ENCODE measurements at places on chromosomes 12 and 14.

GRCh38 chr12:113138826-113139225 is 3.3 kb upstream of the RASAL1 start:
- DNase-seq: no peak

DNA sequence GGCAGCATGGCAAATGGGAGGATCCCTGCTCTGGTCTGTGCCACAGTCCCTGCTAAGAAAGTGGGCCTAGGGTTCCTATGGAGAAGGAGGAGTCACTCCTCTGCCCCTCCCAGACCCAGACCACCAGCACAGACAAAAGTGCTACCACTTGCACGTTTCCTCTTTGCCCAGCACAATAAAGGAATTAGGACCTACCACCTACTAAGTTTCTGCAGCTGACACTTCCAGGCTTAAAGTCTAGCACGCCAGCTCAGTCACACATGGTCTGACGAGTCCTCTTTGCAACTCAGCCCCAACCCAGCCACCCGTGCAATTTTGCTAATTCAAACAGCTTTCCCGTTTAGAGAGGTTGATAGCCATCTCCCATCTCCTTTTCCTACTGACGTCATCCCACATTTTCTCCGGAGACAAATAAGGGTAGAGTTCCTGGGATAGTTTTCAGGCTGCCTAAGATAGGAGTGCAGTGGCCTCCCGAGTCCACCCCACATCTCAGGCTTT is 66.2 kb upstream of the PTGR2 start:
- no peak for DNase-seq

DNA sequence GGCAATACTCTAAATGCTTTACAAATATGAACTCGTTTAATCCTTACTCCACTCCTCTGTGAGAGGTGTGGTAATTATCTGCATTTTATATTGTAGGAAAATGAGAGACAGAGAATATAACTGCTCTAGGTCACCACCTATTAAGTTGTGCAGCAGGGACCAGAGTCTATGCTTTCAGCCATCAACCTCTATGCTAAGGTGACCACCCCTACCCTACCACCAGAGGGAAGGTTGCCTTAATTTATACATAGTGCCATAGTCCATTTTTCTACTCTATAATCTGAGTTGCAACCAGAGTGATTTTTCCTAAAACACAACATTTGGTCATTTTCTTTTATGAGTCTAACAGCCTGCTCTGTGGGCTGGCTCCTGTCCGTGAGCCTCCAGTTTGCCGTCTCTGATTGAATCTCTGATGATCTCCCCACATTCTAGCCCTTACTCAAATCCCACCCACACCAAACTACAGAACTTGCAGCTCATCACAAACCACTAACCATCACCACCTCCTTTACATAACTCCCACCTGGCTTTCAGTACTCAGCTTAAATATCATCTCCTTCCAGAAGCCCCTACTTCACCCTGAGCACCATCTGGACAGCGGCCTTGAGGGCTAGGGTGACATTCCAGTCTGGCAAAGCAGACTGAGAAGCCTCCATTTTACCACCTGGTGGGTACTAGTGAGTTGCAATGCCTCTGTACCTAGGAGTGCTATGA is 126.6 kb downstream of the PPM1H start:
- DNase-seq: no peak

- no peak for DNase-seq
Observed at GRCh38 chr14:85131226-85131922, 398.6 kb upstream of the FLRT2 start.

DNA sequence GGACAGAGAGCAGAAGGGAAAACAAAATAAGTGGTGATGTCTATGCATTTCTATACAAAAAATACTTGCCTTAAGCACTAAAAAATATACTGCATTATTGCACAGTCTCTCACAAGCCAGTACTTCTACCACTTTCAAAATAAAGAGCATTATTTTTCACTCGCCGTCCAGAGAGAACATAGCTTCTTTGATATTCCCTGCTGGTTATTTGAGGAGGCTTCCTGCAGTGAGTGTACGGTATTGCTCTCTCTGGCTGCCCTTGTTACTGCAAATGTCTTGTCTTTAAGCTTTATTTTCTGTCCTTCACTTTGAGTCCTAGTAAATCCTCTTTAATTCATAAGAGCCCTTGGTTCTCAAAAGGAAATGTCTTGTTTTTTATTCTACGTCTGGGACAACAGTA is 81.1 kb downstream of the EML1 start:
- peak; percentile 59 for DNase-seq

DNA sequence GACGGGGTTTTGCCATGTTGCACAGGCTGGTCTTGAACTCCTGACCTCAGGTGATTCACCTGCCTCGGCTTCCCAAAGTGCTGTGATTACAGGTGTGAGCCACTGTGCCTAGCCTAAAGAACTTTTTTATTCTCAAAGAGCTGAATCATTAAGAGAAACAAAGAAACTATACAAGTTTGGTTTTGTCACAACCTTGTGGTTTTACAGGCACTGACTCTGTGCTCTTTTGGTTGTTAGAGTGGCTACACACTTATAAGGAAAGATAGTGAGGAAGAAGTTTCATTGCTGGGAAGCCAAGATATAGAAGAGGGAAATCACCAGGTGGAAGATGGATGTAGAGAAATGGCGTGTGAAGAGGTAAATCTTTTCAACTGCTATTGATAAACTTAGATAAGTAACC is 10.1 kb upstream of the DNAH10 start:
- DNase-seq: no peak

DNA sequence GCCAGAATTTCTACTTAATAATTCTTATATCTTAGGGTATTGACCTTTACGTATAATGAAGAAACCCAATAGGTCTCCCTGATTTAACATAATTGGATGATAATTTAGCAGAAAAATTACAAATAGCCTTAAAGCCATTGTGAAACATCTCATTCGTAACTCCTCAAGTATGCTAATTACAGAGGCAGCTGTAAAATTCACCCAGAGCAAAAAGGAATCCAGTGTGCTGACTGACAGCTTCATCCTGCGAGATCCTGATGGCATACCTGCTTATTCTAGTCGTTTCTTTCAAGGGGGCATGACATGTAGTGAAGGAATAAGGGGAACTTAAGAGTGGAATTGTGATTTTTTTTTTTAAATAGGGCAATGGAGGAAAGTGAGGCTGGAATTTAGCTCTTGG is 291.5 kb downstream of the FUT8 start:
- no peak for DNase-seq

GRCh38 chr12:122882908-122883558 is 12.9 kb downstream of the VPS37B start:
- DNase-seq: no peak

DNA sequence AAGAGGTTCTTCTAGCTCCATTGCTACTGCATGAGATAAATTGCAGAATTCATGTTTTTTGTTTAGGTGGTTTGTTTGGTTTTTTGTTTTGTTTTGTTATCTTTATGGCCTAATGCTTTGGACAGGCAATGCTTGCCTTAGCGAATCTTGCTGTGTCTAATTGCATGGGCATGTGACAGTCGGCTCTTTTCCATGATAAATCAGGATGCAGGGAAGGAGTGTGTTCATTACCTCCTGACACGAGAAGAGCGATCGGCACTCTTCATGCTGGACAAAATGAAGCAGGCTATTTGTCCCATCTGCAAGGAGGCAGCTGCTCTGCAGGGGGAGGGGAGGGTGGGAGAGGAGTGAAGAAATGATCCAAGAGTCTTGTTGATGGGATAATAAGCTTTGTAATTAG is 6.5 kb downstream of the CCDC60 start:
- no peak for DNase-seq

DNA sequence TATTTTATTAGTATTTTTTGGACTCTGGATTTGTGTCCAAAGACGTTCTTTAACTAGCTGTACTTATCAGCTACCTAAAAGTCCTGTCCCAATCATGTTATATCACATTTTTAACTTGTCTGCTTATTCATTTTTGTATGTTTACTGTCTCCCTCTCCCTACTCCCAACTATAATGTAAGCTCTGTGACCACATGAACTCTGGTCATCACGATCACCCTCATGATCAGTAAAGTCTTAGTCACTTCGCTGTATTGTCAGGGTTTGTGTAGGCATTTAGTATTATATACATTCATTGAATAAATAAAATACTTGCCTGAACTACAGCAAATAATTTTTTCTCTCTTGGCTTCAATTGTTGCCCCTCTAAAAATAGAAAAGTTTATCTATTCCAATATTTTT is 211.0 kb downstream of the PIK3C2G start:
- DNase-seq: no peak

DNA sequence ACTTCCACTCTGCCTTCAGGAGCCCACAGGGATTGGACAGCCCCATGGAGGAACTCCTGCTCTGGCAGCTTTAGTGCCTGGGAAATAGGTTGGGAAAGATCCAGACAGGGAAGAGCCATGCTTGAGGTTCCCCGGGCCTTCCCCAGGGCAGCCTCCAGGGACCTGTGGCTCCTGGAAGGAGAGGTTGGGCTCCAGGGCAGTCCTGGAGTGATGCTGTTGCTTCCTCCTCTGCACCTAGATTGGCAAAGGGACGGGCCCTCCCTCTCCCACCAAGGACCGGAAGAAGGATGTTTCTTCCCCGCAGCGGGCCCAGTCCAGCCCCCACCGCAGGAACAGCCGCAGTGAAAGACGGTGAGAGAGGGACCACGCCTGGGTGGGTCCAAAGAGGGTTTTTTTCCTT is 16.5 kb downstream of the VASH1 start:
- DNase-seq: no peak

DNA sequence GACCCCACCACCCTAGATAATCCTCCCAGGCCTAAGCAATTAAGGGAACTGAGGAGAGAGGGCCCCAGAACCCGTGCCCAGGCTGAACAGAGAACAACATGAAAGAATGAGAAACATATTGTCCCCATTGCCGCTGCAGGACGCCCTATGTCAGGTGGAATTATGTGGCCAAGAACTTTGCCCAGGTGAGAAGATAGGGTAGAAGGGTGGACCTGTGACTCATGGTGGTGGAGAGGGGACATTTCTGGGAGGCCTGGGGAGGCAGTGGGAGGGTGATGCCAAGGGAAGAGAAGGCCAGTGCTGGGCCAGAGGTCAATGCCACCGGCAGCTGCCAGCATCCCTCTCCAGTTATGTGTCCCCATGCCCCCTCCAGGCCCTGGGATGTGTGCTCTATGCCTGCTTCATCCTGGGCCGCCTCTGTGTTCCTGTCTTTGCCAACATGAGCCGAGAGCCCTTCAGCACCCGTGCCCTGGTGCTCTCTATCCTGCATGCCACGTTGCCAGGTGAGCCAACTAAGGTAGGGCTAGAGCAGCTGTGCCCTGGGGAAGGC is 15.5 kb downstream of the SOAT2 start:
- no peak for DNase-seq

DNA sequence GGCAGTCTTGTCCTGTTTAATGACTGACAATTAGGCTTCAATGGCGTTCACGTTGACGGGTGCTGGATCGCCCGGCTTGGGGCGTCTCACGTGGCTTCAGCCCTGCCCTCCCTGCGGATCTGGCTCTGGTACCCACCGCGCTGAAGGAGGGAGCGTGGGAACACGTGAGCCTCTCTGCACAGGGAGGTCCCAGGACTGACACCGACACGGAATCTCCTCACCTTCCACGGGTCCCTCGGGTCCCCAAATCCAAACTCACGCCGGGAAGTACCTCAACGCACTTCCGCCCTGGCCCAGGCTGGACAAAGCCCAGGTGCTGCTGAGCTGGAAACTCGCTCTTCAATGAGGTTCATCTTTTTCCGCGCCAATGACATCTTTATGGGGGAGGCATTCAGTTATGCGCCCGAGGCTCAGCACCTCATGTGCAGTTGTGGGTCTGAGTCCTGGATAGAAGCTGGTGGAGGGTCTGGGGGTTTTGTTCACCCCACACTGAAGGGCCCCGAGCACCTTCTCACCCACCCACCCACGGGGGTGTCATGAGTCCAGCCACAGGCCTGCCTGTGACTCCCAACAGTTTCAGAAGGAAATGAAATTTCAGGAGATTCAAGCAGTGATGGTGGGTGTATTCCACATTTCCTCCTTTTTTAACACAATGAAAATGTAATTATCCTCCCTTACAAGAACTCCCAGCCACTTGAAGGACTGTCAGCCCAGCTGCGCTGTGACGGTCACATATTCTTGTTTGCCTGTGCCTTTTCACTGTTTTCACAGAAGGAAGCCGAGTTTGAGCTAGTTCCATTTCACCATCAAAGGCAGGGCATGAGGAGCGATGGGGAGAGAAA is 251.7 kb upstream of the SFSWAP start:
- no peak for DNase-seq

- DNase-seq: no peak
Observed at GRCh38 chr12:83067981-83068380, 381.3 kb downstream of the TMTC2 start.

- DNase-seq: no peak
Observed at GRCh38 chr12:110637869-110638441, 24.0 kb downstream of the TCTN1 start.

- DNase-seq: no peak
Observed at GRCh38 chr14:74611650-74612349, at the start of gene LTBP2. Gene LTBP2 (minus strand): TSS chr14:74612237. CDS start chr14:74611944, 293 bp downstream.

GRCh38 chr12:60349232-60349978 is 753.6 kb downstream of the SLC16A7 start:
- DNase-seq: no peak

- peak; percentile 17 for DNase-seq
Observed at GRCh38 chr12:111886662-111887545, 44.9 kb downstream of the MAPKAPK5 start.
